IMR-90 (cell line): ENCODE measurements at places on chromosomes 6 and 20.

GRCh38 chr6:170111141-170111664 lies 179.7 kb downstream of the DLL1 start:
- DNase-seq = no peak

DNA sequence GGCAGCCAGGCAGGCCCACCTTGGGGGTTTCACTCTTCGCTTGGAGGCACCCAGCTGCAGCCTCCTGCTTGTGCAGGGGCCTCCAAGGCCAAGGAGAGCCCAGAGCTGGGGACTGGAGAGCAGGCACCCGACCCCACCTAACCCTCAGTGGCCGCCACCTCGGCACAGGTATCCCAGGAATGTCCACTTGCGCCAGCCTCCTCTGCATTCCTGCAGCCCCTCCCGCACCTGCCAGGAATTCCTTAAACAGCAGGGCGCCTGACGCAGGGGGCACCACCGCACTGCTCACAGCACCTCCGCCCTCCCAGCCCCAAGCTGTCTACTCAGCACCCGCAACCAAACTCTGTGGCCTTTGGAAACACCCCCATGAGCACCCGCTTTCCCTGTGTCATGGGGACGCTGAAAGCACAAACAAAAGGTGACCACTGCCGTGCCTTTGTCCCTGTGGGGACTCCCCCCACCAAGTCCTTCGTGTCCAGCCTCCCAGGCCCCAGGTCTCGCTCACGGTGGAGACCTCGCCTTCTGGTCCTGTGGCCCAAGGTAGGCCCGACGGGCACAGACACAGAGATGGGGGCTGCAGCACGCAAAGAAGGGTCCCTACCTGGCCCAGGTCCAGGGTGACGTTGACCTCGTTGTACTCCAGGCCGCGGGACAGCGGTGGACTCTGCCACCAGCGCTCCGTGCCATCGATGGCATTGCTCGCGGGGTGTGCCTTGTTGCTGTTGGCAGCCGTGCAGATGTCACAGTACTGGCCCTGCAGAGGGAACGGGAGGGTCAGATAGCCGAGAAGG lies 5.1 kb downstream of the LAMA5 start:
- no peak for DNase-seq

- no peak for DNase-seq
Observed at GRCh38 chr6:21842875-21843645, 249.5 kb downstream of the SOX4 start.

- no peak for DNase-seq
Observed at GRCh38 chr20:21092806-21093205, 13.4 kb downstream of the LINC00237 start.

DNA sequence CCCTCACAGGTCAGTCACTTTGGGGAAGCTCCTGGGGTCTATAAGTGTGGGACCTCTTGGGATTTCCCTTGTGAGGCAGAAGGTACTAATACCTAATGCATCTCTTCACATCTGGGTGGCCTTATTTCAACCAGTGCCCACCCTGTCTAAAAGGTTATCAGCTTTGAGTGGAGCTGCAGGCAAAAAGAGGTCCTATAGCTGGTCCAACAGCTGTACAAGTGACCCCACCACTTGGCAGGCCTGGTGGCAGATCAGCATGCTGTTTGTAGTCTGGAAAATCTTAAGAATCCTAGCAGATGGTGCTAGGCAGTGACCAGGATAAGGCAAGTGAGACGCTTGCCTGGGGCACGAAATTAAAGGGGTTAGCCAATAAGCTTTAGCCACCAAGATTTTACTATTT lies 51.6 kb upstream of the GTSF1L start:
- DNase-seq = no peak

GRCh38 chr6:1619098-1619672 lies 9.5 kb downstream of the FOXC1 start:
- no peak for DNase-seq
